ENCODE measurements at places on chromosomes 11 and 22.

DNA sequence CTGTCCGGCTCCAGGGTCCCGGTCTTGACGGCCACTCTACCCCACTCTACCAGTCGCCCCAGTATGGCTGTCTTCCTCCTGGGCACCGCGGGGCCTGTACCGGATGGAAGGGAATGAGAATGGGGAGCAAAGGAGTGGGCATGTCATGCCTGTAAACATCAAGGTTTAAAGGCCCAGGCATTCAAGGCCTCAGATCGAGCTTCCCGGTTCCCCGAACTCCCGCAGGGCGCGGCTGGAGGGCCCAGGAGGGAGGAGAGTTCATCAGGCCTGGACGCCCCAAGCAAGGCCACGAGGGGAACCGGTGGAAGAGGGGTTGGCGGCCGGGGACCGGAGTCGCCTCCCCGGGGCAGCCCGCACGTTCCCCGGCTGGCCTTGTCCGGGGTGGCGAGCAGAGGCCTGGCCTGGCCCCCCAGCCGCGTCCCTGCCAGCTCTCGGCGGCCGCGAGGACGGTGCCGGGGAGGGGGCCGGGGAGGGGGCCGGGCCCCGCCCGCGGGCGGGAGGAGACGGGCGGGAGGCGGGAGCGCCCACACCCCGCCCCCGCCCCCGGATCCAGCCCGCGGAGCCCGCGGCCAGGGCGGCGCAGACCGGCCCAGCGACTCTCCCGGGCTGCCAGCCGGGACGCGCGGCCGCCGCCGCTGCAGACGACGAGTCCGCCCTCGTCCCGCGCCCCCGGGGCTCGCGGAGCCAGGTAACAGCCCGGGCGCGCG lies at the start of gene CDC42EP1:
Gene CDC42EP1 (plus strand): TSS at position 580 of the 707 bp plus-strand sequence. CDS start 5,870 bp downstream, outside the sequence.
- peaks cover 15% of the 10 kb centered on the region for H3K4me1 ChIP-seq
- H3K27ac ChIP-seq = peak within 1 kb of the TSS; percentile 80
- H3K4me3 ChIP-seq = peak within 1 kb of the TSS; percentile 77
- no peak for DNase-seq
- H3K36me3 ChIP-seq = no peaks in the 10 kb centered on the region
- H3K27me3 ChIP-seq = peaks cover 62% of the 10 kb centered on the region

DNA sequence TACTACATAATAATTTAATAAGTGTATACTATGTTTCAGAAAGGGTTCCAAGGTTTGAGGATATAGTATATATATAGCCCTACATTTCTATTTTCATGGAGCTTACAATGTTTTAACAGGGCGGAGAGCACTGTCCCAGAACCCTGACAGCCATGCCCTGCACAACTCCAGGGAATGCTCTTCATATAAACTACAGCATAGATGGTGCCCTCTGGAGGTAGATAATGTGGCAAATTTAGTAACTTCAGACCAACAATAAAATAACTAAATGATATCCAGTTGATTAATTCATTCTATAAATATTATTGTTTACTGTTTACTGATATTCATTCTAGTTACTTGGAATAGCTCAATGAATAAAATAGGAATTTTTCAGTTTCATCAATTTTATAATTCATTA lies 693.7 kb upstream of the CCDC179 start:
- no peaks in the 10 kb centered on the region for H3K27me3 ChIP-seq
- no peaks in the 10 kb centered on the region for H3K4me1 ChIP-seq
- no peak overlapping the region for H3K4me3 ChIP-seq
- no peaks in the 10 kb centered on the region for H3K36me3 ChIP-seq

DNA sequence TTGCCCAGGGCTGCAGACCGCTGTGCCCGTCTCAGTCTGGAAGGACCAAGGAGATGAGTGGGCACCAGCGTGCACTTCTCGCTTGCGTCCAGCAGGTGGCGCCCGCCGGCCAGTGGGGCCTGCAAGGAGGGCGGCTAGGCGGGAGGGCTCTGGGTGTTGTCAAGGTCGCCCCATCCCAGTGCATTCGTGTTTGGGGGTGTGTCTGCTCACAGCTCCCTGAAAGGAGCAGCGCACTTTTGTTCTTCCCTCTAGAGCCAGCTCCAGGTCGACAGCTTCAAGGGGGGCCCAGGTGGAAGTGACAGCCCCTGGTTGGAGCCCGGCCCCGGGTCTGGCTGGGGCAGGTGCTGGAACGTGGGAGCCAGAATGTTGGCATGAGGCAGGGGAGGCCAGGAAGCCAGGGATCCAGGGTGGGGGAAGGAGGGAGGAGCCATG lies 23.4 kb upstream of the MPPED1 start:
- H3K27me3 ChIP-seq = peaks cover 43% of the 10 kb centered on the region
- H3K27ac ChIP-seq = no peak overlapping the region
- H3K4me3 ChIP-seq = no peak overlapping the region
- peaks cover 7% of the 10 kb centered on the region for H3K4me1 ChIP-seq
- no peaks in the 10 kb centered on the region for H3K36me3 ChIP-seq
- peak; percentile 56 for DNase-seq

- no peaks in the 10 kb centered on the region for H3K36me3 ChIP-seq
- peaks cover 5% of the 10 kb centered on the region for H3K27me3 ChIP-seq
- H3K4me1 ChIP-seq = no peaks in the 10 kb centered on the region
- DNase-seq = no peak
- no peak overlapping the region for H3K4me3 ChIP-seq
These were observed 23.0 kb upstream of the BLID start for GRCh38 chr11:122138744-122139594.

GRCh38 chr22:44449061-44449682 lies 48.9 kb downstream of the RTL6 start:
- peaks cover 4% of the 10 kb centered on the region for H3K4me1 ChIP-seq
- H3K36me3 ChIP-seq = no peaks in the 10 kb centered on the region
- H3K27me3 ChIP-seq = no peaks in the 10 kb centered on the region

- peaks cover 6% of the 10 kb centered on the region for H3K4me1 ChIP-seq
- H3K27me3 ChIP-seq = peaks cover 34% of the 10 kb centered on the region
- H3K27ac ChIP-seq = no peak overlapping the region
- DNase-seq = no peak
- peak overlapping the region; percentile 2 for H3K4me3 ChIP-seq
These were observed 33.2 kb downstream of the ZNF195 start for GRCh38 chr11:3345736-3346135.

- no peak for DNase-seq
- no peaks in the 10 kb centered on the region for H3K27me3 ChIP-seq
- no peaks in the 10 kb centered on the region for H3K36me3 ChIP-seq
- H3K4me1 ChIP-seq = no peaks in the 10 kb centered on the region
- H3K4me3 ChIP-seq = no peak overlapping the region
- no peak overlapping the region for H3K27ac ChIP-seq
These were observed 108.3 kb downstream of the ENTHD1 start for GRCh38 chr22:39785232-39785631.

DNA sequence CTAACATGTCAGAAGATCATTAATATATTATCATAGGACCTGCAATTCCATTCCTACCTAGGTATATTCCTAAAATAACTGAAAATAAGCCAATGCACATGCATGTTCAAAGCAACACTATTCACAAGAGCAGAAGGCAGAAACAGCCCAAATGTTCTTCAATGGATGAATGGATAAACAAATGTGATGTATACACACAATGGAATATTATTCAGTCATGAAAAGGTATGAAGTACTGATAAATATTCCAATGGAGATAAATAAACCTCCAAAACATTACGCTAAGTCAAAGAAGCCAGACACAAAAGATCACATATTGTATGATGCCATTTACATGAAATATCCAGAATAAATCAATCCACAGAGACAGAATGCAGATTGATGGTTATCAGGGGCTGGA lies 16.8 kb downstream of the AMBRA1 start:
- peaks cover 29% of the 10 kb centered on the region for H3K36me3 ChIP-seq
- H3K4me3 ChIP-seq = no peak overlapping the region
- DNase-seq = no peak
- peaks cover 25% of the 10 kb centered on the region for H3K4me1 ChIP-seq
- no peak overlapping the region for H3K27ac ChIP-seq

- peaks cover 20% of the 10 kb centered on the region for H3K27me3 ChIP-seq
- DNase-seq = no peak
- H3K4me3 ChIP-seq = no peak overlapping the region
- no peaks in the 10 kb centered on the region for H3K36me3 ChIP-seq
These were observed 21.9 kb upstream of the QSER1 start for GRCh38 chr11:32870676-32871075.

GRCh38 chr11:61007956-61008896 lies 36.7 kb downstream of the CD6 start:
- H3K4me3 ChIP-seq = peak overlapping the region; percentile 77
- H3K27ac ChIP-seq = peak overlapping the region; percentile 49
- peaks cover 63% of the 10 kb centered on the region for H3K4me1 ChIP-seq
- H3K27me3 ChIP-seq = peaks cover 19% of the 10 kb centered on the region
- peaks cover 33% of the 10 kb centered on the region for H3K36me3 ChIP-seq
- no peak for DNase-seq

DNA sequence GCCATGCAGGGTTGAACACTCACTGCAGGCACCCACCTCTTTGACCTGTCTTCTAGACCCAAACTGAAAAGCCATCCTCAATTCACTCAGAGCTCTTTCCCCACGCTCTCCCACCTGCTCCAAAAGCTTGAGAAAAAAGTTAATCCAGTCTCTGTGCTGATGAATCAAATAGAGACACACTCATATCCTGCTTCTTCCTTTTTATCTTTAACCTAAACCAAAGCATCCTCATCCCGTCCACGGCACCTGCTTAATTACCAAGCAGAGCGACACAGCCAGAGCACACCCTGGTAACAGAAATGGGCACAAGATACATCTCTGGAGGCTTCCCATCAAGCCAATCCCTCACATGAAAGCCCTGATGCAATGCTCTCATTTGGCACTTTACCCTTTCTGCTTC lies 102.6 kb downstream of the PLEKHA7 start:
- H3K4me3 ChIP-seq = no peak overlapping the region
- DNase-seq = no peak
- no peaks in the 10 kb centered on the region for H3K27me3 ChIP-seq
- H3K4me1 ChIP-seq = peaks cover 22% of the 10 kb centered on the region
- peaks cover 36% of the 10 kb centered on the region for H3K36me3 ChIP-seq

DNA sequence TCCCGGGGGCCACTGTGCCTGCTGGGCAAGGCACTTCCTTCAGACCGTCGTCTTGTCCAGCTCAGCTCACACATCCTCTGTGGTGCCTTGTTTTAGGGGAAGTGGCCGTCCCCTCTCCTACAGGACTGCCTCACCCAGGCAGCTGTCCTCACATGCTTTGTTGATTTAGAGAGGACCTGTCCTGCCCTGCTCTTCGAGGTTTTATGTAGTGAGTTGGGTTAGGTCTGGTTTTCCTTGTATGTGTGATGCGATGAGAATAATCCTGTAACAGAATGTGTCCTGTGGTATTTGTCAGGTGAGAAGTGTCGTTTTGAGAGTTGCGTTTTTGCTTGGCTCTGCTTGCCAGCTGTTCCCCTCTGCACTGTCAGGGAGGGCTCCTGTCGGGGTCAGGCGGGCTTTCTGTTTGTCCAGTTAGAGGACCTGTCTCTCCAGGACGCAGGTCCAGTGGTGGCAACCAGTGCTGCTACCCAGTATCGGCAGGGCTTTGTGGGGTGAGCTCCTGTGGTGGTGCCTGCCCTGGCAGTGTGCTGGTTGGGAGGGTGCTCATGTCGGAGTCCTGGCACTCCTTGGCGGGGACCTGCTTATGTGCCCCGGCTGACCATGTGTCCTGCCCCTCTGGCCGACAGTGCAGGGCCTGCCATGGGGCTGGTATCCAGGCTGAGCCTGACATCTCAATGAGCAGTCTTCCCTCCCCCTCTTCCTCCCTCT lies 41.3 kb downstream of the MUC6 start:
- peaks cover 17% of the 10 kb centered on the region for H3K4me1 ChIP-seq
- DNase-seq = no peak
- H3K36me3 ChIP-seq = peaks cover 52% of the 10 kb centered on the region

DNA sequence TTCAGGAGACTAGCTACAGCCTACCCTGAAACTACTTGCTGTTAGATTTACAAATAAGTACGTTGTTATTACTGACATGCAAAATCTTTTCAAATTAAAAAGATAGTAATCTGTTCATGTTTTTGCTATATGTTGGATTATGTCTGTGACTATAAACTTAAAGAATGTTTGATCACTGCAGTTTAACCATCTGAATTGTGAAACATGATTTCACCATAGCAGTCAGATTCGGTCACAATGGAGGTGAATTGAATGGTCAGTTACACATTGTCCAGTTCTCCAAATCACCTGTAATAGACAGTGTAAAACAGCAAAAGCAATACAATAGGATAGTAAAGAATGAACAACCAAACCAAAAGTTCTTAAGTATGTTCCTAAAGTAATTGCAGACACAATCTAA lies 43.3 kb downstream of the CCDC83 start:
- no peaks in the 10 kb centered on the region for H3K36me3 ChIP-seq
- H3K4me1 ChIP-seq = peaks cover 6% of the 10 kb centered on the region
- H3K27me3 ChIP-seq = peaks cover 4% of the 10 kb centered on the region
- H3K27ac ChIP-seq = no peak overlapping the region

DNA sequence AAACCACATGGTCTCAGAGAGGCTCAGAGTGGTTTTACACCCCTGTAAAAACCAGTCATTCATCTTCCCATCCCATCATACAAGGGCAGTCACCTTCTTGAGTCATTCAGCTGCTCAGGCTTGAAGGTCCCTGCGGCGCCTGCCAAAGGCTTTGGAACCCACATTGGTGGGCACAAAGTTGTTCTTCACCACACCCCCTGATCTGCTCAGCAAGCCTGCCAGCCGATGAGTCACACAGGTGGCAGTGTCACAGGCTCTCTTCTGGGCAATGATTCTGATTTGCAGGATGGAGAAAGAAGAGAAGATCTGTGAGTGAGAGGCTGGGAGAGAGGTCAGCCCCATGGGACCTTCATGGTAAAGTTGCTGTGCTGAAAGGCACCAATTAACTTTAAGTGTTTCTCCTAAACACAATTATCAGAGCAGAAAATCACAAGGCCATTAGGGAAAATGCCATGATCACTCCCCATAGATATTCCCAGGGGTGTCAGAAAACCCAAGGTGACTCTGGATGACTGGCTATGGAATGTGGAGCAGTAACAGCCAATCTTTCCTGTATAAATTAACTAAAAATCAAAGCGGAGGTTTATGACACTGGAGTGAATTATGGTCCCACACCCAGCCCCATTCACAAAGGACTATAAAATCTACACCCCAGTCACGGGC lies 4.4 kb downstream of the CALCA start:
- no peaks in the 10 kb centered on the region for H3K36me3 ChIP-seq
- H3K4me1 ChIP-seq = peaks cover 5% of the 10 kb centered on the region
- H3K4me3 ChIP-seq = no peak overlapping the region
- H3K27ac ChIP-seq = no peak overlapping the region
